ENCODE measurements at places on chromosomes 6 and 20. TPM values are rescaled to one million over a fixed set of nuclear protein-coding genes. Genes with fewer than 3 reads are reported as not detected.

The AIF1 gene
- 43.9 TPM for total RNA-seq

- DNase-seq: no peak
Measured at GRCh38 chr6:39471954-39472659, 149.6 kb upstream of the KCNK16 start.

DNA sequence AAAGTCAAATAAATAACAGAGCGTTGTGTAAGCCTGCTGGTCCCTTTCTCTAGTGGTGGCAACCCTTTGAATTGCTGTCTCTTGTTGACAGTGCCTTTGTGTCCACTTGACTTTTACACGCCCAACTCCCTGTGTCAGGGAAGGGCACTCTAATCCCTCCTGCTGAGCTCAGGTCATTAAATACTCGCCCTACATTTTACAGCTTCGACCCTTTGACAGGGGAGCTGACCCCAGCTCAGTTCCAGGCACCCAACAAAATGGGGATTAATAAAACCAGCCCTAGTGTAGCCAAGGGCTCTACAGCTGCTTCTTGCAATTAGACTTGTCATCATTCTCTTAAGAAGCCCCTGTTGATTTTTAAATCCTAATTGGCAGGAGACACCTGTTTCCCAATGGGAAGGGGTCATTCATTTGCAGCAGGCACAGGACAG is 308.2 kb downstream of the EYA4 start:
- no peak for DNase-seq

DNA sequence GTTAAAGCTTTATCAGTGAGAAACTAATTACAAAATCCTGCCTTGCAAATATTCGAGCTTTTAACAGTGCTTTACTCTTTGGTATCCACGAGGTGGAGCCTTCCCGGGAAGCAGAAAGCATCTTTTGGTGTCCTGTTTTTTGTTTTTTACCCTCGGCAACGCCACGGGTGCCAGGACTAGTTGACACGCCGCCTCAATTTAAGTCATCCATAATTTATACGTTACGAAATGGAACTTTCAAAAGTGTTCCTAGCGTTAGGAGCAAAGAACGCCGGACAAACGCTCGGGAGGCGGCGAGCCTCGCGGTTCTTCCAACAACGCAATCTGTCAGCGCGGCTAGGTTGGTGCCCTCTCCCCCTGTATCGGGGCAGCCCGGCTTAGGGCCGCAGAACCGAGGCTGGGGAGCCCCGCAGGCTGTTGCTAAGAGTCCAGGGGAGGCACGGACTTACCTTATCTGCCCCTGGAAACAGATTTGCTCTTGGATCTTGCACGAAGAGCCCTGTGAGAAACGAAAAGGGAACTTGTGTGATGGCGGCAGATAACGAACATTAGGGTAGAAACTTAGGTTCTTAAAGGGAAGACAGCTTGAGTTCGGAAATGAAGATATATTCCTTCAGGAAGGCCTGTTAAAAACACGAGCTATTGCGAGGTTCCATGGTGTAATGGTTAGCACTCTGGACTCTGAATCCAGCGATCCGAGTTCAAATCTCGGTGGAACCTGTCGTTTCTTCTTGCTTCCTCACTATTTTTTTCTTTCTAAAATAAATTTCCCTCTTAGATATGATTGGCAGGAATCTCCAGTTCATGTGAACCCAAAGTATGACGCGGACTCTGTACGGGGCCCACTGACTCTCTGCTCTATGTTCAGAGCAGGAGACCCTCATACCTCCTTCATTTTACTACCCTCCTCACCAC is 46.2 kb upstream of the ZNF184 start:
- peak; percentile 69 for DNase-seq

The OTOR gene
- total RNA-seq: not detected

The OVOL2 gene
- total RNA-seq: not detected

GRCh38 chr6:54020334-54020733 is 90.9 kb upstream of the MLIP start:
- no peak for DNase-seq

GRCh38 chr20:31707994-31708735 is 14.5 kb downstream of the BCL2L1 start:
- DNase-seq: no peak

DNA sequence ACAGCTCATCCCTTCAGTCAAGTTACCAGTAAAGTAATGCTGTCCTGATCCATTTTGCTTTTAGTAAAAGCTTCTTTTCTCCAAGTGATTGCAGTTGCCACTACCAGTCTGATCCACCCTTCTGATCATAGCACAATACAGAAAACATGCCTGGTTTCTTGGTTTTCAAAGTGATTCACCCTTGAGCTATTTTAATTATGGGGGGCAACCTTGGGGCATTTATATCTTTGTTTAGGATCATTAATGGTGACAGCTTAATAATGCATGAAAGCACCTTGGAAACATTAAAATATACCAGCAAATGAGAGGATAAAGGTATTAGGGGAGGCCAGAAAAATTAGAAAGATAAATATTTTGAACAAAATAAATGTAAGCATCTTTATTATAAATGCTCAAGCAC is 38.4 kb downstream of the LRRC1 start:
- no peak for DNase-seq

- no peak for DNase-seq
Measured at GRCh38 chr6:83808926-83809325, 44.2 kb upstream of the RIPPLY2 start.

GRCh38 chr6:13175759-13176158 is 152.6 kb downstream of the TBC1D7 start:
- DNase-seq: no peak

- DNase-seq: peak; percentile 53
Measured at GRCh38 chr6:109454496-109455436, 806 bp downstream of the MICAL1 start.

DNA sequence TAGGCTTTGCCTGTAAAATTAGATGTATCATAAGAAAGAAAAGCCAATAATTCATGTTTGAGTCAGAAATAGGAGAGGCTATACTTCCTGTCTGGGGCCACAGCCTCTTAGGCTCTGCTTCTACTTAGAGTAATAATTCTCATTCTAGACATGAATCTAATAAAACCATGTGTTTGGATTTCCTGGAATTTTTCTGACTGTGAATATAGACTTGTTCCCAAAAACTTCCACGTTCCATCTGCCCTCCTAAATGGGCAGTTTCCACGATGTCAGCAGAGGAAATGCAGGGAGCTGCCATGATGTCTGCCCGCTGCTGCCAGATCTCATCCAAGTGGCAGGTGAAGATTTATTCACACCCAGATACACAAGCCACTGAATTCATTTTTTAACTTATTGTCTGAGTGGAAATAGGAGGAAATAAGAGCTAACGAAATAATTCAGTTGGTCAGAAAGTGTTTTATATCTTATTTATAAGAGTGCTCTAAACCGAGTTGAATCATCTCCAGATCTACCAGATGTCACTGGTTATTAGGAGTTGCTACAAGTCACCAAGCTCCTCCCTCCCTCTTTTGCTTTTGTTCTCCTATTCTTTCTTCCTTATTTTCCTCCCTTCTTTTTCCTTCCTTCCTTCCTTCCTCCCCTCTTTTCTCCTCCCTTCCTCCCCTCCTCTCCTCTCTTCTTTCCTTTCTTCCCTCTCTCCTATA is 69.3 kb downstream of the ALDH8A1 start:
- DNase-seq: no peak

DNA sequence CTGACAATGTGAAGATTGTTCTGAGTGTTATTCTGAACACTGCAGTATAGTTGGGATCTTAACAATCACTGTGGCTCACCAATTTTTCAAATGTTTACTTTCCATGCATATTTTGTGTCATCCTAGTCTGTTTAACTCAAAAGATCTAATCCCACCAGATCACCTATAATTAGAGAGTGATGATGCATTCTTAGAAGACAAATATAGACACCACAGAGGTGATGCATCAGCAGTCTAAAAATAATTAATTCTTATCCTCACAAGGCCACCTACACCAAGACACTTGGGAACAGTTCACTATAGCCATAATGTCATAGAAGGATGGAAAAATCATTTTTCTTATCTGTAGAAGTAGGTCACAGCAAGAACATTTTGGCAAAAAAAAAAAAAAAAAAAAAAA is 154.8 kb downstream of the UBE3D start:
- no peak for DNase-seq

- DNase-seq: no peak
Measured at GRCh38 chr20:33401921-33402369, 626 bp upstream of the CDK5RAP1 start.

GRCh38 chr6:143741480-143741879 is 63.7 kb downstream of the PHACTR2 start:
- DNase-seq: no peak

DNA sequence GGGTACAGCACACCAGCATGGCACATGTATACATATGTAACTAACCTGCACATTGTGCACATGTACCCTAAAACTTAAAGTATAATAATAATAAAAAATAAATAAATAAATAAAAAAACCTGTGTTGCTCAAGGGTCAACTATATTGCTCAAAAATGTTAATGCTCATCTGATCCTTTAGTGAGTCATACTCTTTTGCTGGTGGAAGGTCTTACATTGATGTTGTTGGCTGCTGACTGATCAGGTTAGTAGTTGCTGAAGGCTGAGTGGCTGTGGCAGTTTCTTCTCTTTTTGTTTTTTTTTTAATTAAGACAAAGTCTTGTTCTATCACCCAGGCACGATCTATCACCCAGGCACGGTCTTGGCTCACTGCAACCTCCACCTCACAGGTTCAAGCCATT is 29.6 kb upstream of the SMIM26 start:
- no peak for DNase-seq

The GJA10 gene
- not detected for total RNA-seq

DNA sequence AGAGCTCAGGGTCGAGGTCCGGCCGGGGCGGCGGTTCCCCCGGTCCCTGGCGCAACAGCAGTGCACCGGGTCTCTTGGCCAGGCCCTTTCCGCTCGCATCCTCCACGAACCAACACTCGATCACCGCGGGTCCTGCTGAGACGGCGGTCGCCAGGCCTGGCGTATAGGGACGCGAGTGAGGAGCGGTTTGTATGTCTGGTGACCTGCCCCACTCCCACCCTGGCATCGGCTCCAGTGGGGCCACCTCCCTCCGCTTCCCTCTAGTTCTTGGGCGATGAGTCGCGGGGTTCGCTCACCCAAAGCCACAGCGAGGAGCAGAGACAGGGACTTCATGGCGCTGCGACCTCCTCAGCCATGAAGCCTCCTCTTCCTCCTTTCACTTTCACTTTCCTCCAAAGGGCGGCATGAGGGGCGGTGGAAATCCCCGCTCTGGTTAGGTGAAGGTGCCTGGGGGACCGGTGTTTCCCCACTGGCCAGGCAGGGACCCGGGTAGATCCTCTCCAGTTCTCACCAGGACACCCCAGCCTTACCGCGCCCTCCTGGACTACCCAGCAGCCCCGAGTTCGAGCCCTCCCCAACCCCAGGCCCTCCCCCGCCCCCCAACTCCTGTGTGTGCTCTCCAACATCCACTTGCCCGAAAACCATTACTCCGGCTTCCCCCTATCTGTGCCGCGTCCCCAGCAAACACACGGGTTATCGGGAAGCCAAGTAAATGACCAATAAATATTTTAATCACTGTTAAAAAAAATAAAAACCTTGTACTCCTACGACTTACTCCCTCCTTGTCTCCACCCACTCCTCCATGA is at the start of gene TAPBP:
TAPBP (minus strand) TSS at position 370 of the 806 bp plus-strand sequence; CDS start at position 333, 37 bp downstream.
- DNase-seq: peak; percentile 93

DNA sequence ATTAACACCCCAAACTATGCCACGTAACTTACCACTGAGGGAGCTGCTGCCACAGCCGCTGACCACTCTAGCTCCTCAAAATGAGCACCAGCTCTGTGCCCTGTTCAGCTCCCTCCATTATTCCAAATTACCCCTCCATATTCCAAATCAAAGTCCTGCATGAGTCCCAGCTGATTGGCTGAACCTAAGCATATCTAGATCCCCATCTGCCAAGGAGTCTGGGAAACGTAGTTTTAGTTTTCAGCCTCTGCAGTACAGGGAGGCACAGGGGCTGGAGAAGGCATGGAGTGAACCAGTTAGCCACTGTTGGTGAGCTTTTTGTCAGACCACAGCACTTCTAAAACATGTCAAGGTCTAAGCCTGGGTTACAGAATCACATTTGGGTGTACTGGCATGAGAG is 15.9 kb downstream of the UNC5CL start:
- no peak for DNase-seq

DNA sequence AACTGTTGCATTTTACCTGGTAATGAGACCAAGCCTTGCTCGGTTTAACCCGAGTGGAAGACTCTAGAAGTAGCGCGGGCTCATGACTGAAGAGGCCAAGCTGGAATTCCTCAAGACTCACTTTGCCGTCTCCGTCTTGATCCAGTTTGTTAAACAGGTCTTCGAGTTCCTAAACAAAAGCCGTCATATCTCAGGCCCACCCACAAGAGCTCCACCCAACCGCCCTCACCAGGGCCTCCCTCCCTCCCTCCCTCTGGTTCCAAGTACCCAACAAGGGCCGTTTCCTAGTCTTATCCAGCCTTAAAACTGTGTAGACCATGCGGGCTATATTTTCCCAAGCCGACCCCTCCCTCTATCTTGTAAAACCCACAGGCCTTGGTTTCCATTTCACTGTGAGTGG is 81.4 kb downstream of the NINL start:
- DNase-seq: no peak

DNA sequence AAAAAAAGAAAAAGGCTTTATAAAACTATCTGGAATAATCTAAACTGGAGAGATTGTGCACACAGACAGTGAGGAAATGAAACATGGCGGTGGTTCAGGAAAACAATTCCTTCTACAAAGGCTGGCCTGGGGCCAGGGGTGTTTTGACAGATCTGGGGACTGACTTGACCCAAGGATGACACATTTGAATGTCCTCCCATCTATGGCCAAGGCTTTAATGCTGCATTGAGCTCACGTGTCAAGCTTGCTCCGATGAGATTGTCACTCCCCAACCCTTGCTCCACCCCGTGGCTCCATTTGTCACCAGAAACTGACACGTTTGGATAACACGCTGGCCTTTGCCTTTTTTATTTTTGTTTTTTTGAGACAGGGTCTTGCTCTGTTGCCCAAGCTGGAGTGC is 156.1 kb downstream of the ZFP64 start:
- DNase-seq: no peak

DNA sequence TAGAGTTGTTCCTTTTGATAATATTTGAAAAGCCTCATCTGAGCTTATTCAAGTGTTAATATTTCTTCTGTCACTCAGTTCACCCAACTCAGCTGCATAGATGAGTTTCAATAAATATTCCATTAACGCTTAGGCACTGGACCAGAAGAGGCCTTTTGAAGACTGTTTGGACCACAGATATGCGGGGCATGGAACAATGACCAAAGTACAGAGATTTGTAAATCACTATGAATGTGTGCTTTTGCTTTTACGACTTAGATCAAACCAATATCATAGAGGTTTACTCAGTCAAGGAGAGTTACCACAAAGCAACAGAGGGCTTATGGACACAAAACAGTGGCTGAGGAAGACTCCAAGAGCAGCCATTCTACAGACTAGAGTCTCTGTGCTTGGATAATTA is 99.9 kb downstream of the RTN4IP1 start:
- no peak for DNase-seq

The KCNK5 gene
- total RNA-seq: 15.8 TPM

The KPNA5 gene
- 7.8 TPM for total RNA-seq

GRCh38 chr6:163707387-163708355 is 293.2 kb downstream of the QKI start:
- DNase-seq: no peak

The DZANK1 gene
- total RNA-seq: 2.4 TPM
